Stomach (tissue), 19 donors: ENCODE measurements at places on chromosomes 7 and 10.

- no peak for DNase-seq
Measured at GRCh38 chr7:71238581-71239295, 106.8 kb downstream of the GALNT17 start.

DNA sequence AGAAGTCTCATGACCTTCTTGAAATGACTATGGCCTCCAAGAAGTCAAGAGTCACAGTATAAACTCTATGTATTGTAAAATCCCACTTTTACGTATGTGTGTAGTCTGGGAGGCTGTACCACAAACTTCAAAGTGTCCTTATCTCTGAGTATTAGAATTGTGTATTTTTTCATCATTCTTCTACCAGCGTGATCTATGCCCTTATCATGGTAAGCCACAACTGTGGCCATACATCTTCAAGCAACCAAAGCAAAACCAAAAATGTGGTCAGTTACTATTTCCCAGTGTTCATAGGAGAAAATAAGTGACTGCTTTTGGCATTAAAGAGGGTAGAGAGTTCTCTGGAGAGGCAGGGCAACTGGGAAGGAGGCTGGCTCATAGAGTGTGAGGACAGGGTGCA is 42.8 kb downstream of the SPOCK2 start:
- no peak for DNase-seq

DNA sequence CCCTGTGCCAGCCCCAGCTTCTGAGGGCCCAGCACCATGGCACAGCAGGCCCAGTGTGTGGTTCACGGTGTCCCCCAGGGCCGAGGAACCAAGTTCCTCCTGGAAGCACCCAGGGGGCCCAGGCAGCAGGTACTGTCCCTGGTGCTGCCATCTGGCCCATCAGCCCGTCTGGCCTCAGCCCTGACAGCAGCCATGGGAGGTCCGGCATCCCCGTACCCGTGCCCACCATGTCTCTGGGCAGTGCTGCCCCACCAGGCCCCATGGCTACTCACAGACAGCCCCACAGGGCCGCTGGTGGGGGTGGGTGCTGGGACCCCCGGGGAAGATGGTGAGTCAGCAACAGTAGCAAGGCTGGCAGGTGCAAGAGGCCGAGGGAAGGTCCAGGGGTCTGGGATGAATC is 32.8 kb downstream of the STK32C start:
- no peak for DNase-seq

GRCh38 chr7:35007768-35008167 is 29.5 kb downstream of the DPY19L1 start:
- DNase-seq, result no peak

DNA sequence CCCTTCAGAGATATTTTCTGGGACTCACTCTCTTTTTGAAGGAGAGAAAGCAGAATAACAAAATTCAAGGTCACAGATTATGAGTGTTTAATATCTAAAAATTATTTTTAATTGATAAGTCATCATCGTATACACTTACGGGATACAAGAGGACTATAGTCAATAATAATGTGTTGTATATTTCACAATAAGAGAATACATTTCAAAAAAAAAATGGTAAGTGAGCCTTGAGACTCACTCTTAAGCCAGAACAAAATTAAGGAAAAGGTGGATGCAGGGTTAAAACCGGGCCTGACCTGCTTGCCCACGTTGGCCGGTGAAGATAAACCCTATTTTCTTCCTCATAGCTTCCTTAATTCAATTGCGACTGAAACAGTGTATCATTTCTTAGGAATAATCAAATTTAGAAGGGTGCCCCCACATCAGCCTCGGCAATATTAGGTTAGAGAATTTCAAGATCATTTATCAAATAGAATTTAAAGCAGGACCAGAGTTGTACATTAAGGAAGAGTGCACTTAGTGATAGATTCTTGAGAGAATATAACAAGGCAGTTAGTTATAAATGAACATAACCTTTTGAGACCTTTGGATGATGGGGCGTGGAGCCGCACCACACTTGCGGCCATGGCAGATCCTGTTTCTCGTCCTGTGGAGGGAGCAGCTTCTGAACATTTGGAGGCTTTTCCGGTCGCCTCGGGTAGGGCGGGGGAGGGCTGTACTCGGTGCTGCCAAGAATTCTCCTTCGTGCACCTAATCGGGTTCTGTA is 321.8 kb downstream of the PAXIP1 start:
- no peak for DNase-seq

DNA sequence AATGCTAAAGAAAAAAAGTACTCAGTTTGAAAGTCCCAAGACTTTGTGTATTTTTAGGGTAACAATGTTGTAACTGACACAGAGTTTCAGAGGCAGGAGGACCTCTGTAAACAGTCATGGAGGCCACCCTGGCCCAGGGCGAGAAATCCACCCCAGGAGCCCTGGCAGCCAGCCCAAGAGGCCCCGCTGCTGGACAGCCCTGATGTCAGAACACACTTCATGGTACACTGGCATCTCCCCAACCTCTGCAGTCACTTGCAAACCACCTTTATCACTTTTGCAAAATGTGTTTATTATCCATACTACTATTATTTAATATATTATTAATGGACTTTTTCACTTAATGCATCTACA is 30.2 kb downstream of the C10orf143 start:
- DNase-seq, result no peak

- no peak for DNase-seq
Measured at GRCh38 chr7:148921806-148922205, 37.7 kb upstream of the EZH2 start.

DNA sequence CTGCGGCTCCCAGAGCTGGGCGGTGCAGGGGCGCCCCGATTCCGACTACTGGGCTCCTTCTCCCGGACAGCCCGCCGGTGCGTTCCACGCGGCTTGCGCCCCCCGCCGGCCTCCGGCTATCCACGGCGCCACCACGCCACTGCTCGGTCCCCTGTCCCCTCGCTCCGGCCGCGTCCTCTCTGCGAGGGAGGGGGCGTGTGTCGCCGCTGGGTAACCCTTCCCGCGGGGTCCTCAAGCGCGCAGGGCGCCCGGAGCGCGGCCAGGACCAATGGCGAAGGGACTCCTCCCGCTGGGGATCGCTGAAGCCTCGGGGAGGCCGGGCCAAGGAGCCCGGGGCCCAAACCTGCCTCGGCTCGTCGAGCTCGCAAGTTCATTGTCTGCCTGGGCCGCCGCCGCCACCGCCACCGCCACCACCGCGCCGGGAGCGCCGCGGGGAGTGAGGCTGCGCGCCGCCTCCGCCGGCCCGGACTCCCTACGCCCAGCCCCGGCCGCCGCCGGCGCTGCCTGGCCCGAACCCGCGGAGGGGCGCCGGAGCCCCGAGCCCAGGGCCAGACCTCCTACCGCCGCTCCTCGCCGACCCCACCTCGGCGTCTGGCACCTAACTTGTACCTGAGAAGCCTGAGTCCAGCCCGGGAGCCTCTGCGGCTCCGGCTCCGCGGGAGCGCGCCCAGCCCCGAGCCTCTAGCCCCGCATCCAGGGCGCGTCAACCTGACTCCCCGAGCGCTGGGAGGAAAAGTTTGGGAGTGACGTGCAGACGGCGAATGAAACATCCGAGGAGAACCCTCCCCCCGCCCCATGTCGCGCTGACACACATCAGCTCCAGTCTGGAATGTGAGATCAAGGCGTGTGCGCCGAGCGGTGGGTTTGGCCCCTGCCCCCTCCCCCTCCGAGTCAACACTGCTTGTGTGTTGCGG is at the start of gene CHST15:
Gene CHST15 (minus strand): TSS at position 739 of the 914 bp plus-strand sequence. CDS start 47,386 bp downstream, outside the sequence.
- DNase-seq, result peak; percentile 48

- DNase-seq, result no peak
Measured at GRCh38 chr7:78905436-78905835, 548.0 kb downstream of the MAGI2 start.

DNA sequence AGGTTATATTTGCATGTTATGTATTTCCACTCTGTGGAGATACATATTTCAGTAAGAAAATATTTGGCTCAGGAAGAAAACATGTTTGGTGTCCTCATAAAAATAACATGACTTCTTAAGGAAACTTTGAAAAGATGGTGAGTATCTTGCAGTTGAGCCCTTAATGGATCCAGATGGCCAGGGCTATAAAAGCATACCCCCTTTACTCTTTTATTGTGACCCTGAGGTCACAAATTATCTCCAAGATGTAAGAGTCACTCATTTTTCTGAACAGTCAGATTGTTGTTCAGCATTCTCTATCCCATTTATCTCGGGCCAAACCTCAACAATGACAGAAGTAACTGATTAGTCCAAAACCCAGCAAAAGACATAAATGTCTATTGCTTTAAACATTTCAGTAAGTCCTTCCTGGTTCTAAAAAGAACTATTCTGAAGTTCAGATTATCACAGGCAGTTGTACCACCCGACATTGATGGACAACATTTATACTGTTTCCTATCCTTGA is 539.4 kb downstream of the PARD3 start:
- no peak for DNase-seq

DNA sequence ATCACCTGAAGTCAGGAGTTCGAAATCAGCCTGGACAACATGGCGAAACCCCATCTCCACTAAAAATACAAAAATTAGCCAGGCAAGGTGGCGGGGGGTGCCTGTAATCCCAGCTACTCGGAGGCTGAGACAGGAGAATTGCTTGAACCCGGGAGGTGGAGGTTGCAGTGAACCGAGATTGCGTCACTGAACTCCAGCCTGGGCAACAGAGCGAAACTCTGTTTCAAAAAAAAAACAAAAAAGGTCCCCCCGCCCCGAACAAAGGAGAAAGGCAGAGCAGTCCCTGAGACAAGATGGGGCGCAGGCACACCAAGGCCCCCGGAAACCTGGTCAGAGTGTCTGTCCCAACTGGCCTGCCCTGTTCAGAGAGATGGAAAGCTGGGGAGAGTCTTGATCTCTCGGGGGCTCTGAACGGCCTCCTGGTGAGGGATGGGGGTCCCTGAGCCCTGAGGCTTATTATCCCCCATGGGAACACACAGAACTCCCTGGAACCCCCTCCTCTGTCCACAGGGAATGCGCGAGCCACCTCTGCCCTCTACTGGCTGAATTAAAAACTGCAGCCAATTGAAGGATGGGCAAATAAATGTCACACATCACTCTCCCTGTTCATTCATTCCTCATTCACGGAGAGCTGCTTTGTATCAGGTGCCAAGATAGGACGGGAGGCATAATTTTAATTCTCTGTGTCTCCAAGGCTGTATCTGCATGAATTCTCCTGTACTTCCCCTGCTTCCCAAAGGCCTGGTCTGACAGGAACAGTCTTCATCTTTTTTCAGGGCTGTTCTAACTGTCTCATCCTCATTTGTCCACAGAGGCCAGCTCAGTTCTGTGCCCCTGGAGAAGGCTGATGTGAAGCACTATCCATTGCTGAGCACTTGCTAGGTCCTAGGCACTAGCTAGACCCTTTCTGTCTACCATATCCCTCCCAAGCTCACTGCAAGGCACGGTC is 28.9 kb downstream of the MAT1A start:
- DNase-seq, result peak; percentile 49

DNA sequence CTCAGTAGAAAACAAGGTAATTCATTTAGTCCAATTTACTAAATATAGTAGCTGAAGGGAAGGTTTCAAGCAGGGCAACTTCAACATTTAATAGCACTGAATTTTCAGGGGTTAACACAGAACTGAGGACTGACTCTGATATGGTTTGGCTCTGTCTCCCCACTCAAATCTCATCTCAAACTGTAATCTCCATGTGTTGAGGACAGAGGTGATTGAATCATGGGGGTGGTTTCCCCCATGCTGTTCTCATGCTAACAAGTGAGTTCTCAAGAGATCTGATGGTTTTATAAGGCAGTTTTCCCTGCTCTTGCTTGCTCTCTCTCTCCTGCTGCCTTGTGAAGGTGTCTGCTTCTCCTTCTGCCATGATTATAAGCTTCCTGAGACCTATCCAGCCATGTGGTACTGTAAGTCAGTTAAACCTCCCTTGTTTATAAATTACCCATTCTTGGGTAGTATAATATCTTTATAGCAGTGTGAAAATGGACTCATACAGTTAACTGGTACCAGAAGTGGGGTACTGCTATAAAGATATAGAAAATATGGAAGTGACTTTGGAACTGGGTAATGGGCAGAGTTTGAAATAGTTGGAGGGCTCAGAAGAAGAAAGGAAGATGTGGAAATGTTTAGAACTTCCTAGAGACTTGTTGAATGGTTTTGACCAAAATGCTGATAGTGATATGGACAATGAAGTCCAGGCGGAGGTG is 9.8 kb upstream of the UMAD1 start:
- DNase-seq, result no peak

- no peak for DNase-seq
Measured at GRCh38 chr7:116772423-116772863, 89.9 kb upstream of the CAPZA2 start.

DNA sequence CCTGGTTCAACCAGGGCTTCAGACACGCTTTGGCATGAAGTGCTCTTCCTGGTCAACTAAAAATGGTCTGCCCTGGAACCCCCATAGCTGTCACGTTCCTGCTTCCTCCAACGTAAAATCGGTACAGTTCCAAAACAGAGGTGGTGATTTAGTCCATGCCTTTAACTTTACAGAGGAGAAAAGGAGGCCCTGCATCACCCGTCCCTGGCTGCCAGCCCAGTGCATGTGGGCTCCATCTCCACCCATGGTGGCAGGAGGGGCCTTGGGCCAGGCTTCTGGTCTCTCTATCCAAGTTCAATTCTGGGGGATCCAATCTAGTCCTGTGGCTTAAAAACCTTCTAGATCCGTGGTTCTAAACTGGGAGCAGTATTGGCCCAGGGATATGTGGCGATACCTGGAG is 18.7 kb downstream of the ECHDC3 start:
- no peak for DNase-seq

DNA sequence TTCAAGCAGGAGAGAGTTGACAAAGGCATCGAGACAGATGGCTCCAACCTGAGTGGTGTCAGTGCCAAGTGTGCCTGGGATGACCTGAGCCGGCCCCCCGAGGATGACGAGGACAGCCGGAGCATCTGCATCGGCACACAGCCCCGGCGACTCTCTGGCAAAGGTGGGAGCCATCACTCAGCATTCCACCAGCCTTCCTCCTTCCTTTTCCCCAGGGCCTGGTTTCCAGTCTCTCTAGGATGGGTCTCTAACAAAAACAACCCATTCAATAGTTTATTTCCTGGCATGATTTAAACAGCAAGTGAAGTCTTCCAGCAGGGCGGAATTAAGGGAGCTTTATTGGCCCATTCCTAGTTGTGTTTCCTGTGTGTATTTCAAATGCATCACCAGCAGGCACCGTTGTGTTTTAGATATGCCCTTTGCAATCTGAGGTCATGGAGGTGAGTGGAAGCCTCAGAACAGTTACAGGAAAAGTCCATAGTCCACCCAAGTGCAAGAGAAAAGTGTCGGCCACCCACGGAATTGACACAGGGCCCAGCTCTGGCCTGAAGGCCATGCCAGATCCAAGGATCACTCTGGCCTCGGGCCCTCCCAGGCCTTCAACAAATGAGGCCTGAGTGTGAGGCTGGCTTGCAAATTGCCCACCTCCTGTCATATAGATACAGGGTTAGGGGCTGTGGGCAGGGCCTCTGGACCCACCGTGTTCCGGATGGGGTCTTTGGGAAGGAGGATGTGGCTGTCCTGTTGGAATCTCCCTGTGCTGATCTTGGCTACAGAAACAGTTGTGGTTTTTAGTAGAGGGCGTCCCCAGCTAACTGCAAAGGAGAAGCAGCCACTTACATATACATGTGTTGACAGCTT is 46.9 kb upstream of the TRIM8 start:
- no peak for DNase-seq

DNA sequence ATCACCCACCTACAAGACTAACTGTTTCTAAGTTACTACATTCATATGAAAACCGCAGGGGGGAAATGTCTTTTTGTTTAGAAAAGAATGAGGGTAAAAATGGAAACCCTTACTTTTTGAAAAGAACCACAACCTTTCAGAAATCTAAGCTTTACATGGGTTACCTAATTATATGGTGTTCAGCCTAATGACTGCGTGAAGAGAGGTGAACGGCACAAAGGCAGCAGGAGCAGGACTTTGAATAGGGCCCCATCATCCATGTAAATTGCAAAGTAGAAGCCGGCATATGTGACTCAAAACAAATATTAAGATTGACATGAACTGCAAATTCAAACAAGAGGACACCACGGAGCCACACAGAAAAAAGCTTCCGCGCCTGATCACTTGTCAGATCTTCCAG is 25.1 kb downstream of the NEBL start:
- no peak for DNase-seq
